Tibial artery (tissue), 4 donors: ENCODE measurements at places on chromosomes 3 and 15.

DNA sequence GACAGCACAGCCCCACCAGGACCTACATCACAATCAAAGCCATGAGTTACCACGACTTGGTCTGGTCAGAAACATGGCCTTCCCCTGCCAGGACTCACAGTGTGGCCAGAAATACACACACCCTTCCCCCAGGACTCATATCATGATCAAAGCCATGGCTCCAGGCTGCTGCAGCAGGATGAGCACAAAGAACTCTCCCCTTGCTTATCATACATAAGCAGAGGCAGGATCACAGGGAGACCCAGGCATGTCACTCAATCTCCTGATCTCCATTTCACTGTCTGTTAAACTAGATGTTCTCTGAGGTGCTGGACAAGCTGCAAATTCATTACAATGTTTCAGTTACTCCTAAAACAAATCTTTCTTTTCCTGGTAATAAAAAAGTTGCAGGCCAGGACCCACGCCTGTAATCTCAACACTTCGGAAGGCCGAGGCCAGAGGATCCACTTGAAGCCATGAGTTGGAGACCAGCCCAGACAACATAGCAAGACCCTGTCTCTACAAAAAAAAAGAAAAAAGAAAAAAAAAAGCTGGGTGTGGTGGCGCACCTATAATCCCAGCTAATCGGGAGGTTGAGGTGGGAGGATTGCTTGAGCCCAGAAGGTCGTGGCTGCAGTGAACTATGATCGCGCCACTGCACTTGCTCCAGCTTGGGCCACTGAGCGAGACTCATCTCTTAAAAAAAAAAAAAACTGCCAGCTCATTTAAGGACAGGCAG is 1.2 kb downstream of the PFKFB4 start:
- DNase-seq, result no peak

DNA sequence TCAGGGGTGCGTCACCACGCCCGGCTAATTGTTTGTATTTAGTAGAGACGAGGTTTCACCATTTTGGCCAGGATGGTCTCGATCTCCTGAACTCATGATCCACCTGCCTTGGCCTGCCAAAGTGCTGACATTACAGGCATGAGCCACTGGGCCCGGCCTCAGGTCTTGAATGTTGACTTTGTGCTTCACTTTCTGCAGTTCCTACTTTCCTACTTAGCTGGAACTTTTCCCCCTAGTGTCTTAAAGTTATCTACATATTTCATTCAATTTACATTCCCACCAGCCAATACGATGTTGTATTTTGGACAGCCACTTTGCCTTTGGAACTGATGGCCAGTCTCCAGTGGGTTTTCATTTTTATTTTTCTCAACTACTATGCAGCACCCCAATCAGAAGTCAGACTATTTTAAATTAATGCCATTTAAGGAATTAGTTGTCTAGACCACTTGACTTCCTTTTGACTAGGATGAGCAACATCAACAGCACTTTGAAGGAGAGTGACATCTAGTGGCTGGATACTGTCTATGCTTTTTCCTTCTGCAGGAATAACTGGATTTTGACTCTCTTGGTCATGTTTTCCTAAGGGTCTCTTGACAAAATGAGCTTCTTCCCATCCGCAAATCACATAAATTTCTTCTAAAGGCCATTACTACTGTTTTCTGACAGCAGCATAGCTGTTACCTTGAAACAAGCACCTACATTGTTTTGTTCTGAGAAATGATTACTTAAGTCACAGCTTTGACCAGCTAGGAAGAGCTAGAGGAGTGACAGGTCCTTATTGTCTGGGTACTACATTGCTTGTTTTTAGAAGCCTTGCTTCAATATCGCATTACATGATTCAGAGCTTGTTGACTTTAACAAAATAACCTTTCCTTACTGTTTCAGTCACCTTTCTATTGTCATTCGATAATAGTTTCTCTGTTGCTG is 140.2 kb downstream of the ITPR1 start:
- no peak for DNase-seq

DNA sequence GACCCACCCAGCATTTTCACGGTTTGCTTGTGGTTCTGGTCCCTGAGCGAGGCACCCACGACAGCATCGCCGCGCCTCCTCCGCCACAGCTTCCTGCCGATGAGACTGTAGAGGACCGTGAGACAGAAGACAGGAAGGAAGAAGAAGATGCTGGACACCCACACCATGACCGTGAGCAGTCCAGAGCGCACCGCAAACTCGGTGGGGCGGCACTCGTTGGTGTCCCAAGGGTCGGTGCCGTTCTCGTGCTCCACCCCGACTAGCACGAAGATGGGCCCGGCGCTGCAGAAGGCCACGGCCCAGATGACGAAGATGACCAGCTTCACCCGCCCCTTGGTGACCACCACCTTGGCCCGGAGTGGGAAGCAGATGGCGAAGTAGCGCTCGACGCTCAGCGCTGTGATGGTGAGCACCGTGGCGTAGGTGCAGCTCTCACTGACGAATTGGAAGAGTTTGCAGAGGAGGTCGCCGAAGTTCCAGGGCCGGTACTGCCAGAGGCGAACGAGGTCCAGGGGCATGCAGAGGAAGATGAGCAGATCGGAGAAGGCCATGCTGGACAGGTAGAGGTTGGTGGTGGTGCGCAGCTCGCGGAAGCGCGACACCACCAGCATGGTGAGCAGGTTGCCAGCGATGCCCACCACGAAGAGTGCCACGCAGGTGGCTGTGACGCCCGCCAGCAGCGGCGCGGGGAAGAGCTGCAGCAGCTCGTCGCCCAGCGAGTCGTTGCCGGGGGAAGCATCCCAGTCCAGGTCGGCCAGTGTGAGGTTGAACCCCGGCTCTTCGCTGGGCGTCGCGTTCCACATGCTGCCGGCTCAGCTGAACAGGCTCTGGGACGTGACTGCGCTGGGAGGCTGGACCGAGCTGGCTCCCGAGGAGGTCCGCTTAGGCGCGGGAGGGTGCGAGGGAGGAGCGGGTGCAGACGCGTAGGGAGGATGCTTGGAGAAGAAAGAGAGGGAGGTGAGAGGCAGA is at the start of gene GHSR:
GHSR (minus strand) TSS at position 846 of the 969 bp plus-strand sequence; CDS start at position 803, 43 bp downstream.
- DNase-seq, result no peak

DNA sequence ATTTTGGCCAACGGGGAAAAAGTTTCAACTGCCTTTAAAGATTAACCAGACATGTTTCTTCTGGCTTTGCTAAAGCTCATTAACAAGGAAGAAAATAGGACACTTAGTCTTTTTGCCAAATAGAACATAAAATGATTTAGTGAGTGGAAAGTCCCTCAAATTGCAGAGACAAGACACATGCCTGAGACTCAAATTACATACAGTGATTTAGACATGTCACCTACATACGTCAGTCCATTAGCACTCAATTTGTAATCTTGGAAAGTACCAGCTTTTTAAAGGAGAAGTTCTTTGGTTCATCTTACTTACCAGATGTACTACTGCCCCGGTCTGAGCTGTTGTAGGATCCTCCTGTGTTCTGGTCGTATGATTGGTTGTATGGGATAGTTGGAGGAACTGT is 1134.2 kb downstream of the ROBO1 start:
- no peak for DNase-seq

GRCh38 chr3:184186902-184187207 is 856 bp downstream of the ABCF3 start:
- DNase-seq, result no peak

- DNase-seq, result no peak
These were observed 400.1 kb downstream of the GRM7 start for GRCh38 chr3:7260975-7261374.

GRCh38 chr3:179410999-179411398 is 40.3 kb downstream of the GNB4 start:
- no peak for DNase-seq

DNA sequence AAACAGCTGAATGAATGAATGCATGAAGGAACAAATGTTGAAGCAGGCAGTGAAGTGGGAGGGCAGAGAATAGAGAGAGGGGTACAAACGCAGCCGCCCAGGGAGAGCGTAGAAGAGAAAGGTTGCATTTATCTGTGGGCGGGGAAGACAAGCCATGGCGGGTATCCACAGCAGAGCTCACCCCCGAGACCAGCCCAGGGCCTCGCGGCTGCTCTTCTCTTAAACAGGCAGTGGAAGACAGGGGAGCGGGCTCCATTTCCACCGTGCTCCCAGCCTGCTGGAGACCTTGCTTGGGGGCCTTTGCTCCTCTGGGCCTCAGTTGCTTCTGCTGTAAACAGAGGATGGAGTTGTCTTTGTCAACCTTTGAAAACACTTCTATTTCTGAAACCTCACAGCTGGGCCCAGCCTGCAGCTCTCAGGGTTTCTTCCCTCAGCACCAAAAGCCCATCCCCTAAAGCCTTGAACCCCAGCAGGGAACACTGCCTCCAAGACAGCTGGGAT is 259.5 kb downstream of the UACA start:
- no peak for DNase-seq

DNA sequence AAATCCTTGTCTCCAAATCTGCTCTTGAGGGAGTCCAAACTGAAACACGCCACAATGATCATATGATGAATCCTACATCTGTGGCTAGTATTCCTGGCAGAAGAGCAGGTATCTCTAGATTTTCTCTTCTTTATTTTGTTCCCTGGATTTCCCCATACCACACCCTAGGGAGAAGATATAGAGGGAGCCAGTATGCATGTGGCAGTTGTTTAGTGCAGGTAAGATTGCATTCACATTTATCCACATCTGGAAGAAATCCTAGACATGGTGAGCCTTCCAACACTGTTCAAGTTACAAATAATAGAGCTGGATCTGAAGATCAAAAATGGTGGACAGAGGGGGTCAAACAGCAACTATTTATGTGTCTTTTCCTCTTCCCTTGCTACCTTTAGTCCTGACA is 316.7 kb downstream of the ZNF385D start:
- no peak for DNase-seq

- DNase-seq, result no peak
These were observed 80.6 kb downstream of the MEIS2 start for GRCh38 chr15:37019479-37020433.

GRCh38 chr3:58804914-58805313 is 138.3 kb upstream of the FAM3D start:
- DNase-seq, result no peak

GRCh38 chr3:30059240-30059639 is 547.2 kb upstream of the TGFBR2 start:
- DNase-seq, result no peak

GRCh38 chr3:134885877-134886621 is 91.0 kb downstream of the EPHB1 start:
- no peak for DNase-seq

DNA sequence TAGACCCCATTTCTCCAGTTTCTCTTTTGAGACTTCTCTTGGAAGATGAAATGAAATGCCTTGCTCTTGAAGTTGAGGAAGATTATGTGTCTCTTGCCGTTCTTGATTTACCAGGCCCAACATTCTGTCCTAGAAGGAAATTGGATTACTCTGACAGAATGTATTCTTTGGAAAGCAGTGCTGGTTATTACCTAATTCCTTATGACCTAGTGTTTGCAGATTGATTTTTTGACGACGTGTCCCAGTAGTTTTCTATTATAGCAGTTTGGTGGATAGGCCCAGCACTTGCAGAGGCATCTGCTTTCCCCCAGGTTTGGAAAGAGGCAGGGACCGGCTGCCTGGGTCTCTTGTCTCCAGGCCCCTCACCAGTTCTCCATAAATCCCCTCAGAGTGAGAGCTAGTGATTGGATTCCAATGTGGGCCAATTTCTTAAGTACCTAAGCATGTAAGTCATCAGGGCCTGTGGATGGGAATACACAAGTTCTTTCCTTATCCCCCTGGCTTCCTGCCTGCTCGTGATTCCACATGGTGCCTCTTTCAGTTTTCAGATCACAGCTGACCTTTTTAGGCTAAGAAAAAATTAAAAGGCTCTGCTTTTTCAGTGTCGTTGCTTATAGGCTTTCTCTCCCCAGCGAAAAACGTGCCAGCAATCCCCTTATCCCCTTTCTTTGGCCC is 50.2 kb downstream of the EPHB3 start:
- no peak for DNase-seq

GRCh38 chr3:51945031-51945840 is 3.1 kb downstream of the PARP3 start:
- DNase-seq, result peak; percentile 62

DNA sequence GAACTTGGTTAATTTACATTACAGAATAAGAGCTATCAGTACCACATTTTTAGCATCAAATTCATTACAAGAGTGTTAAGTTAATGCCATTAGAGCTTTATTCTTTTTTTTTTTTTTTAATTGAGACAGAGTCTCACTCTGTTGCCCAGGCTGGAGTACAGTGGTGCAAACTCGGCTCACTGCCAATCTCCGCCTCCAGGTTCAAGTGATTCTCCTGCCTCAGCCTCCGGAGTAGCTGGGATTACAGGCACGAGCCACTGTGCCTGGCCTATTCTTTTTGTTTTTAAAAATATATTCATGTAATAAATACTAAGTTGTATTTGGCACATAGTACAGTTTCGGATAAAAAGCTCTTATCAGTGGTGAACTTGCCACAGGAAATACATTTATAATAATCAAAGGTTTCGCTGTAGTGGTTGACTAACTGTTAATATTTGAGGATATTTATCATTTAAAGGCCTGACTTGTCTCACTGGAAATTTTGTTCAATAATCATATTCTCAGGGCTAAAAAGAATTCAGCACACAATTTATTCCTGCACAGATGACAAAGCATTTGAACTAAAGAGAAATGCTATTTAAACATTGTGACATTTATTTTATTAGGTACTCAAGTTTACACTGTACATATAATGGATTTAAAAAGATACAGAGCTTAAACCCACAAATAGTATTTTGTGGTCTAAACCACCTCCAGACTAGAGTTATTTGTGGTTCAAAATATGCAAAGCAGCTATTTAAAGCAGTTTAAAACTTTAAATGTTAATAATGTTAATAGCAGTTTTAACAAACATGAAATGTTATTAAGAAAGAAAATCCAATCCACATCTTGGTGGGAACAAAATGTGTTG is 6.1 kb upstream of the LEKR1 start:
- no peak for DNase-seq

- no peak for DNase-seq
These were observed 24.9 kb upstream of the GATM start for GRCh38 chr15:45402955-45403877.

DNA sequence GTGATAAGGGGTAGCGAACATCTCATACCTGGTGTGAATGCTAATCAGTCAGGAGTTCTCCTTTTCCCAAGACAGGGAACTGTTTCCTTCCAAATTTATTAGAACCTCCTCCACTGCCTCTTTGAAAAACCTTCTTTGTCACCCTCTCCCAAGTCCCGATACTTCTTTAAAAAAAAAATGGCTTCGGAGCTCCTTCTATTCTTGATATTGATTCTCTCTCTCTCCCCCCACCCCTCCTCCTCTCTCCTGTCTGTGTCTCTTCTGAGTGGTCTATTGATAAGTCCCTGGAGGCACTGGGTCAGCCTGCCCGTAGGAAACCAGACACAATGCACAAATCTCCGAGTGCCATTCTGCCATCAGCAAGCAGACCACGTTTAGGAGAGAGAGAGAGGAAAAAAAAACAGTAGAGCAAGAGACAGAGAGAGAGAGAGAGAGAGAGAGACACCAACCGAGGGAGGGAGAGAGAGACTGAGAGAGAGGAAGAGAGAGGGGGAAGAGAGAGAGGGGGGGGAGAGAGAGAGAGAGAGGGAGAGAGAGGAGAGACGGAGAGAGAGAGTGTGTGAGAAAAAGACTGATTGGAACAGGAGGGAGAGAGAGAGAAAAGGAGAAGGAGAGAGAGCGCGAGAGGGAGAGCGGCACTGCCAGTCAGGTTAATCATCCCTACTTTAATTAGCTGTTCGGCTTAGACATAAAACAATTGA is 160.9 kb downstream of the TIGIT start:
- DNase-seq, result no peak
